ENCODE measurements at places on chromosomes 4 and X.

GRCh38 chr4:17197070-17197469, 298.6 kb upstream of the LDB2 start:
- DNase-seq: no peak

- DNase-seq: no peak
Observed at GRCh38 chr4:150135134-150135772, 57.0 kb downstream of the DCLK2 start.

GRCh38 chr4:61202638-61203435, 2.7 kb downstream of the ADGRL3 start:
- DNase-seq: no peak

DNA sequence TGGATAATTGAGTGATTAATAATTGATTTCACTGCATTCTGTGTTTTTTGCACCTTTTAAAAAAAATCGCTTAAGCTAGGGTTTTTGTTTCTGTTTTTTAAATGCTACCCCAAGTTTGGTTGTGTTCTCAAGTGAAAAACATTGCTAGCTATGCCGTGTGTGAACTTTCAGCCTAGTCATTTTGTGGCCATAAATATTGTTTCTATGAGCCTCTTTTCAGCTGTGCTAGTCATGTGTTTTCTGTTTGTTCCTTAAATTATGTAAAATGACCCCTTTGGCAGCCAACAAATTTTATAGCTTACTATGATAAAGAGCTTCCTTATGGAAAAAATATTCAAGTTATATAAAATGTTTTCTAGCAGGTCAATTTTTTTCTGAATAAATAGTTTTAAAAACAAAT, 59.1 kb downstream of the GALNT7 start:
- no peak for DNase-seq

DNA sequence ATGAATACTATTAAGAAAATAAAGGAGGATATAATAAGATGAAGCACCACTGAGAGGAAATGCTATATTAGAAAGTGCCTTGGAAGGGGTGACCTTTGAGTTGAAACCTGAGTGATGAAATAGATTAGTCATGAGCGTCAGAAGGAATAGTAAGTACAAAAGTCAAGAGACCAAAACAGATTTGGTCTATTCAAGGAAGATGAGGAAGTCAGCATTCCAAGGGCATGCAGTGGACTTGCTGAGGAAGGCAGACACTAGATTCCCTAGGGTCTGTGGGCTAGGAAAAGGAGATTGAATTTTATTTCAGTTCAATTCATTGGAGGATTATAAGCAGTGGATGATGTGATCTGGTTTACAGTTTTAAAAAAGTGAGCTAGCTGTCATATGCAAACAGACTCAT, 73.0 kb upstream of the WDFY3 start:
- DNase-seq: no peak

- no peak for DNase-seq
Observed at GRCh38 chrX:82658492-82658891, 849.6 kb upstream of the POU3F4 start.

All from activated CD8-positive, alpha-beta memory T cell treated with anti-CD3 and anti-CD28 coated beads for 1 hour (primary cell).